ENCODE measurements at places on chromosomes 3 and 15.

- no peak for DNase-seq
Observed at GRCh38 chr15:64732156-64732860, 43.1 kb downstream of the RBPMS2 start.

DNA sequence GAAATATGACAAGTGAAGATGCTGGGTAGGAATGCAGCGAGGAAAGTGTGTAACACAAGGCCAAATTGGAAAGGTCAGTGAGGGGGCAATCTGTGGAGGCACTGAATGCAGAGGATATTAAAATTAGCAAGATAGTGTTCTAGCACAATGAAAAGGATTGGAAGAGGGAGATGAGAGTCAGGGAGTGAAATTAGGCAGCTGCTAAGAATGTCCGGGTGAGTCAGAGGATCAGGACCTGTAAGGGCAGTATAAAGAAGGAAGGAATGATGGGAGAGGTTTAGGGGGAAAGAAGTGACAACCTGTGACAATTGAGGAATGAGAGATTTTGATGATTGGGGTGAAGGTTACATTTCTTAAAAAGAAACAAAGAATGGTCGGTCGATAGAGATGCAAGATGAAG, 103.5 kb downstream of the UBE3A start:
- DNase-seq: no peak

GRCh38 chr15:59657635-59658125, 365 bp upstream of the GTF2A2 start:
- DNase-seq: peak; percentile 33

DNA sequence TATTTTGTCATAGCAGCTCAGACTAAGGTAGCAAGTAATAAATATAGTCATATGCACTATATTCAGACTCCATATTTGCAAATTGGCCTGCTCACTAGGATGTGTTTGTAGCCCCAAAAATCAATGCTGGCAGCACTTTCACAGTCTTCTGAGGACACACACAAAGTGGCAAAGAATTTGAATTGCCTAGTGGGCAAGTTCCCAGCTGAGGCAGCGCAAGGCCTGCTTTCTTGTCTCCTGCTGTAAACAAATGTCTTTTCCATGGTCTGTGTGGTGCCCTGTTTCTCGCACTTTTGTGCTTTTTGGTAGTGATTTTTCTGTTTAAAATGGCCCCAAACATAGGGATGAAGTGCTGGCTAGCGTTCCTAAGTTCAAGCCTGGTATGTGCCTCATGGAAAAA, 416.0 kb downstream of the OCA2 start:
- no peak for DNase-seq

GRCh38 chr3:53196575-53197407, 35.8 kb downstream of the PRKCD start:
- peak; percentile 34 for DNase-seq

- peak; percentile 94 for DNase-seq
Observed at GRCh38 chr3:114624571-114625181, 330.8 kb downstream of the TIGIT start.

GRCh38 chr15:88276821-88277410, 20.4 kb upstream of the NTRK3 start:
- no peak for DNase-seq

DNA sequence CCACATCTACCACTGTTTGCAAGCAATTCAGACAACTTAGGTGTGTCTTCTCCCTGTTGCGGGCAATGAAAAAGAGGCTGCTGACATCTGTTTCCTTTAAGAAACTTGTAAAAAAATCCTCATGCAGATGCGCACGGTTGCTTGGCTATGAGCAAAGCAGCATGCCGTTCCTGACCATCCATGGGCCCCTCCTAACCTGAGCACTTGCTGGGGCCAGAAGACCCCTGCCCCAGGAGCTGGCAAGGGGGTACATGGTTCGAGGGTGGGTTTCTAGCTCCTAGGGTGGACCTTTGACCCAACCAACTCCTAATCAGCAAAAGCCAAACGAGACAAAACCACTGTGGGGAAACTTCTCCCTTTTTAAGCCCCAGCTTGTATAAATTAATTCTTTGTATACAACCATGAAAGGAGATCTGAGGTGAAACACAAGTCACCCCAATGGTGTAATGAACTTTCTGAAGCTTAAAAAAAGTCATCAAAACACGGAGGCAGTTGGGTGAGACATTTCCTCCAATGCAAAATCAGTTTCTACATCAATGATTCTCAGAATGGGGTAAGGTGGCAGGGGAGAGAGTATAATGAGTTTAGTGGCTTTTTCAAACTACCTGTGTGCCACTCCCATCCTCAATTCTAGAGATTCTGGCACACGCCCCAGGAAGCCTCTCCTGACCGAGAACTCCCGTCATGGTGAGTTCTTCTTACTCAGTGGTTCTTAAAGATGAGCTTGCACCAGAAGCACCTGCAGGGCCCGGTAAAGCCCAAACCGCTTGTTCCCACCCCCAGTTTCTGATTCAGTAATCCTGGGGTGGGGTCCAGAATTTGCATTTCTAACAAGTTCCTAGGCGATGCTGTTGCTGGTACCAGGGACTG, 44.1 kb downstream of the CPN2 start:
- no peak for DNase-seq

DNA sequence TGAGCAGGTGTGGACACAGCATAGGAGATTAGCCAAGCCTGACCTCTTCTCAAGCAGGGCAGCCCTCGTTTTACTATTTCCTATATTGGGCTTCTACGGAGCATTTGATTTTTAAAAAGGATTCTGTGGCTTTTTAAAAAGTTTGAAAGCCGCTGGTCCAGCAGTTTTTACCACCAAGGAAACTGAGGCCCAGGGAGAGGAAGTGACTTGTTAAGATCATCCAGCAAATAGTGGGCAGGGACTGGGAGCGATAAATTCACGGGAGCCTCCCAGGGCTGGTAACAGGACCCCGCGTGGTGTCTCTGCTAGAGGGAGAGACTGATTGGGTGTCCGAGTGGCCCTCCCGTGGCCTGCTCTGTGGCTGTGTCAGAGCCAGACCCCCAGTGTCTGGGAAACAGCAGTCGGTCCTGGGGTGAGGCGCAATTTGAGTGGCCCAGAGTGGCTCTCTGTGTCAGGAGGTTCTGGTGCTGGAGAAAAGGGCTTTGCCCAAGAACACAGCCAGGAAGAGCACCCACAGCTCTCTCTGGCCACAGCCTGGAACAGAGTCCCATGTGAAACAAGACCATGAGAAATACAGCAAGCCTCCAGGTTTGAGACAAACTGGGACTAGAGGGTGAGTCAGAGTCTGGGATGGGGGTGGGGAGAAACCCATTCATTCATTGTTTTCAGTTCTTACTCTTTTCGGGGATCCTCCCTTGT, 4.2 kb downstream of the FURIN start:
- DNase-seq: no peak

DNA sequence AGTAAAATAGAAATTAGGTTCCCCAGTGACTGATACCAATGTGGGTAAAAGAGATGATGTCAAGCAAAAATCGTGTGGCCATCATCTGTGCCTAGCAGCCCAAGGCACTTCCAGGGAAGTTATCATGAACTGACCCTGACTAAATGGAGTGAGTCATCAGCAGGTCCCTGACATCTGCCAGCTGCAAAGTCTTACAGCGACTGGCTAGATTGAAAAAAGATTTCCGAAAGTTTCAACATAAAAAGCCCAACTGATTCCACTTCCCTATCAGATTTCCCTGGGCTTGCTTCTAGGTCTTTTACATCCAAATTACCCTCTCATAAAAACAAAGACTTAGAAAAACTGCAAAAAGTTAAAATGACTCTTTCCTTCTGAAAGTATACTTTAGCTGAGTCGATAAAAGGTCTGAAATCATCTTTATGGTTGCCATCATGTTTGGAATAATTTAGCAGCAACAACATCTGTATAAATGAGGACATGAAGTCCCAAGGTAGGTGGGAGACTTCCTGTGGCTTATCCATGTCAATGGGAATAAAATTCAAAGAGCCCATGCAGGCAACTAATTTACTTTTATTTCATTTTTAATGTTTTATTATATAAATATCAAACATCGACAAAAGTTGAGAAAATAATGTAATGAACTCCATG, 342.8 kb downstream of the ERC2 start:
- DNase-seq: peak; percentile 51

DNA sequence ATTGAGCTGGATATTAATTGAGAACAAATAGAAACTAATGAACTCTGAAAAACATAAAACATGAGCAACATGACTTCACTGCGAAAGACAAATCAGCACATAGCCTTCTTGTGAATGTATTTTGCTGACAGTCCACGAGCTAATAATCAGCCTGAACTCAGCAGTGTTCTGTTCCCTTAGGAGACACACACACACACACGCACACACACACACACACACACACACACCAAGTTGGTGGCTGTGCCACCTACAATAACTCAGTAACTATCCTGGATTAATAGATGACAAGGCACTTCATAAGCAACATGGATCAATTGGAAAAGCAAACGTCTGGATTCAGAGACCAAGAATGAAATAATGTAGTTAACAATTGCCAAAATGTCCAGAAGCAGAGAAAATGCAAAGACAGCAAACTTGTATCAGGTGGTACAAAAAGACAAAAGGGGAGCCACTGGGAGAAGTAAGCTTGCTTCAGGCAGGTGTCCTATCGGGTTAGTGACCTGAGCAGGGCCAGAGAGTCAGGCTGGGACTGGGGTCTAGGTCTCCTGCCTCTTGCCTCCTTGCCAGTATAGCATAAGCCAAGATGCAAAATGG, 20.5 kb upstream of the UBE2Q2 start:
- no peak for DNase-seq

Measured in left ventricle myocardium superior (tissue), 1 donor.